Esophagus squamous epithelium (tissue), 5 donors: ENCODE measurements at places on chromosomes 12 and 14.
A peak's percentile ranks its signal among the peaks of the same experiment; 100 is the strongest.

DNA sequence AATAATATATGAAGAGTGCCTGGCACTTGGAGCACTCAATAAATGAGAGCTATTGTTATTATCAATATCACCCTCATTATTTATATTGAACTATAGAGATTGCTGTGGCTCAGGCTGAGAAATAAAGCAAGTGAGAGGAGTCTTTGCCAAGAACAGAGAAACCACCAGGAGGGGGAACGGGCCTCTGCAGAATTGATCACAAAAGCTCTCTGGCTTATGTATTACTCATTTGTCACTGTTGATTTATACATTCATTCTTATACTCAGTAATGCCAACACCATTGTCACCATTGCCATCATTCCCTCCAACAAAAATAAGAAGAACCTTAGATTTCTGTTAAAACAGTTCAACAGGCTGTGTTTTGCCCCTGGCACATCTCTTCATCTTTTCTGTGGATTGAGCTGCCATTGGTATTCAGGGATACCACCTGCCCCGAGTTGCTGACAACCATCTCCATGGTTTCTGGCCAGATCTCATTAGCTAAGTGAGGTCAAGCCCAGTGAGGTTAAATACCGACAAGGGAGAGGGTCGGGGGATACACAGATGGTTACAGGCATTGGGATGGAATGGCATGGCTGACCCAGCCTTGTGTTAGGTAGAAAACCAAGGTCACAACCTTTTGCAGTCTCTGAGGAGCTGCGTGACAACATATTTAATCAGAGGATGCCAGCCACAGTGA lies 21.8 kb upstream of the PCNX1 start:
- DNase-seq: no peak
- no peak overlapping the region for H3K4me3 ChIP-seq
- H3K4me1 ChIP-seq: peaks cover 38% of the 10 kb centered on the region

DNA sequence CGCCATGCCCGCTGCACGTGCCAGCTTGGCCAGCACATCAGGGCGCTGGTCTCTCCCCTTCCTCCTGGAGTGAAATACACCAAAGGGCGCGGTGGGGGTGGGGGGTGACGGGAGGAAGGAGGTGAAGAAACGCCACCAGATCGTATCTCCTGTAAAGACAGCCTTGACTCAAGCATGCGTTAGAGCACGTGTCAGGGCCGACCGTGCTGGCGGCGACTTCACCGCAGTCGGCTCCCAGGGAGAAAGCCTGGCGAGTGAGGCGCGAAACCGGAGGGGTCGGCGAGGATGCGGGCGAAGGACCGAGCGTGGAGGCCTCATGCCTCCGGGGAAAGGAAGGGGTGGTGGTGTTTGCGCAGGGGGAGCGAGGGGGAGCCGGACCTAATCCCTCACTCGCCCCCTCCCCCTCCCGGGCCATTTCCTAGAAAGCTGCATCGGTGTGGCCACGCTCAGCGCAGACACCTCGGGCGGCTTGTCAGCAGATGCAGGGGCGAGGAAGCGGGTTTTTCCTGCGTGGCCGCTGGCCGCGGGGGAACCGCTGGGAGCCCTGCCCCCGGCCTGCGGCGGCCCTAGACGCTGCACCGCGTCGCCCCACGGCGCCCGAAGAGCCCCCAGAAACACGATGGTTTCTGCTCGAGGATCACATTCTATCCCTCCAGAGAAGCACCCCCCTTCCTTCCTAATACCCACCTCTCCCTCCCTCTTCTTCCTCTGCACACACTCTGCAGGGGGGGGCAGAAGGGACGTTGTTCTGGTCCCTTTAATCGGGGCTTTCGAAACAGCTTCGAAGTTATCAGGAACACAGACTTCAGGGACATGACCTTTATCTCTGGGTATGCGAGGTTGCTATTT lies 914 bp upstream of the CCND2 start:
- H3K36me3 ChIP-seq: no peaks in the 10 kb centered on the region
- no peaks in the 10 kb centered on the region for H3K27me3 ChIP-seq
- peaks cover 46% of the 10 kb centered on the region for H3K4me1 ChIP-seq
- peak overlapping the region; percentile 94 for H3K4me3 ChIP-seq

DNA sequence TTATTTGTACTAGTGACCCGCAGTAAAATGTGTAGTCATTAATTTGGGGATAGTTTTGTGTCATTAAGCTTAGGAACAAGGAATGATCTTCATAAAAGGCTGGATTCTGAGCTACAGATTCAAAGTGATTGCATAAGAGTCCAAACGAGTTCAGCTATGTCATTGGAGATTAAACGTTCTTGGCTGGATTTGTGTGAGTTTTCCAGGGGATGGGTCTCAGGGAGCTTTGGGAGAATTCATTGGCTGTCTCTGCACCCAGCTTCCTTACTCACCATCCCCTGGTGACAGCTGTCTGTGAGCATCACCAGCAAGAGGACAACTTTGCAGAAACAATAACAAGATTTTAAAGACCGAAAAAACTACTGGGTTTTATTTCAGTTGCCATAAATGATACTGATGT lies 130.4 kb downstream of the DAAM1 start:
- H3K27me3 ChIP-seq: no peaks in the 10 kb centered on the region
- no peak overlapping the region for H3K4me3 ChIP-seq

DNA sequence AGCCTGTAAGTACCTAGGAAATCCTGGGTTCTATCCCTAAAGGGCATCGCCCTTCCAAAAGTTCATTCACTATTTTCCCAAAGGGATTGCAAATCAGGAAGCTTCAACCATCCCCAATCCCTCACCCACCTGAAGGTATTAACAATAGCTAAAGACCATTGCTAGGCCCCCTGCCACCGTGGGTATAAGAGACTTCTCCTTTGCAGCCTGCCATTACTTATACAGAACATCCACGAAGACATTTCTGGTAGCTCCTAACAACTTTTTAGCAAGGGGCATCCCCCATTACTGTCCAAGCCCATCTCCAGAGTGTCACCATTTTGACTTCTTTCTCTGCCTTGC lies 384 bp upstream of the SMUG1 start:
- peak overlapping the region; percentile 39 for H3K27ac ChIP-seq
- H3K36me3 ChIP-seq: no peaks in the 10 kb centered on the region
- peak overlapping the region; percentile 64 for H3K4me3 ChIP-seq
- H3K4me1 ChIP-seq: peaks cover 37% of the 10 kb centered on the region
- no peaks in the 10 kb centered on the region for H3K27me3 ChIP-seq

DNA sequence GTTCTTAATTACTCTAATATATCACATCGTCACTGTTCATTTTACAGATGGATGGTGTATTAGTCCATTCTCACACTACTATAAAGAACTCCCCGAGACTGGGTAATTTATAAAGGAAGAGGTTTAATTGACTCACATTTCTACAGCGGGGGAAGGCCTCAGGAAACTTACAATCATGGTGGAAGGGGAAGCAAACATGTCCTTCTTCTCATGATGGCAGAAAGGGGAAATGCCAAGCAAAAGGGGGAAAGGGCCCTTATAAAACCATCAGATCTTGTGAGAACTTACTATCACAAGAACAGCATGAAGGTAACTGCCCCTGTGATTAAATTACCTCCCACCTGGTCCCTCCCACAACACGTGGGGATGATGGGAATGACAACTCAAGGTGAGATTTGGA lies 6.5 kb downstream of the TMBIM4 start:
- peaks cover 52% of the 10 kb centered on the region for H3K36me3 ChIP-seq
- no peak overlapping the region for H3K4me3 ChIP-seq
- H3K27me3 ChIP-seq: no peaks in the 10 kb centered on the region
- peaks cover 6% of the 10 kb centered on the region for H3K4me1 ChIP-seq

GRCh38 chr12:65875640-65876071 lies 51.4 kb downstream of the HMGA2 start:
- H3K27ac ChIP-seq: no peak overlapping the region
- no peaks in the 10 kb centered on the region for H3K27me3 ChIP-seq
- no peak for DNase-seq
- peaks cover 17% of the 10 kb centered on the region for H3K4me1 ChIP-seq
- H3K4me3 ChIP-seq: no peak overlapping the region

GRCh38 chr12:47730341-47730744 lies 5.1 kb upstream of the ENDOU start:
- H3K27ac ChIP-seq: peak overlapping the region; percentile 10
- no peaks in the 10 kb centered on the region for H3K36me3 ChIP-seq
- no peak overlapping the region for H3K4me3 ChIP-seq
- DNase-seq: no peak
- H3K4me1 ChIP-seq: peaks cover 87% of the 10 kb centered on the region
- H3K27me3 ChIP-seq: no peaks in the 10 kb centered on the region

- H3K4me3 ChIP-seq: no peak overlapping the region
- no peak for DNase-seq
- no peaks in the 10 kb centered on the region for H3K27me3 ChIP-seq
- H3K36me3 ChIP-seq: no peaks in the 10 kb centered on the region
Measured at GRCh38 chr12:28180786-28181185, 9.5 kb upstream of the CCDC91 start.

- no peaks in the 10 kb centered on the region for H3K27me3 ChIP-seq
- no peak overlapping the region for H3K27ac ChIP-seq
Measured at GRCh38 chr14:88614218-88614907, 51.5 kb downstream of the ZC3H14 start.

DNA sequence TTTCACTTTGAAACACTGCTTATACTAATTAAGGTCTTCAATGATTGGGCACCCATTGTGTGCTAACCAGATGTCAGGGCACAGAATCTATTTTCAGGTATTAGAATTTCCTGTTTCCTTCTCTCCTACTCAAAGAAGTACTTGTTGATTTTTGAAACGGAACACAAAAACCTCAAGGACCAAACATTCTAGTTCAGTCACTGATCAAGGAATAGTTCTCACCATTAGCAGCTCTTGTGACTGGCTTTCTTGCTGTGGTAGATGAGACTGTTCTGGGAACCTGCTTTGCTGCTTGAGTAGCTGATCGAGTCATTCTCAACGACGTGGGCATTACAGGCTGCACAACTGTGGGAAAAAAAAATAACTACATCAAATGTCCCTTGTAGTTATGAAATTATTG lies 11.0 kb downstream of the DLGAP5 start:
- no peak overlapping the region for H3K4me3 ChIP-seq
- H3K27ac ChIP-seq: no peak overlapping the region
- no peaks in the 10 kb centered on the region for H3K36me3 ChIP-seq

DNA sequence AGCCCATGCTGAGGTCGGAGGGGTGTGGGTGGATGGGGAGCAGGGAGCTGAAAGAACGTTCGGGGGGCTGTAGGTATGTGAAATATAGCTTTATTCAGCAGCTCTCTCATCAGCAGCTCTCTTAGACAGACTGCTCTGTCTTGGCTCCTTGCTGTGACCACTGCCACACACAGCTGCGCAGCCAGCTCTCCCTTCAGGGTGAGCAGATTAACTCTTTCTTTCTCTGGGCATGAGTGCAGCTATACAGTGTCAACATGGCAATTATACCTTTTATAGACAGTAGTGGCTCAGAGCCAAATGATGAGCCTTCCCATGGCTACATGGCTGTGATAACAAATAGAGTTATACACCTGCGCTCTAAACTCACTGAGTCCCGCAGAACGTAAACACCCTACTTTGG lies 137.7 kb upstream of the NEDD1 start:
- H3K36me3 ChIP-seq: no peaks in the 10 kb centered on the region
- H3K4me1 ChIP-seq: no peaks in the 10 kb centered on the region
- H3K27me3 ChIP-seq: no peaks in the 10 kb centered on the region
- H3K27ac ChIP-seq: no peak overlapping the region
- no peak for DNase-seq

DNA sequence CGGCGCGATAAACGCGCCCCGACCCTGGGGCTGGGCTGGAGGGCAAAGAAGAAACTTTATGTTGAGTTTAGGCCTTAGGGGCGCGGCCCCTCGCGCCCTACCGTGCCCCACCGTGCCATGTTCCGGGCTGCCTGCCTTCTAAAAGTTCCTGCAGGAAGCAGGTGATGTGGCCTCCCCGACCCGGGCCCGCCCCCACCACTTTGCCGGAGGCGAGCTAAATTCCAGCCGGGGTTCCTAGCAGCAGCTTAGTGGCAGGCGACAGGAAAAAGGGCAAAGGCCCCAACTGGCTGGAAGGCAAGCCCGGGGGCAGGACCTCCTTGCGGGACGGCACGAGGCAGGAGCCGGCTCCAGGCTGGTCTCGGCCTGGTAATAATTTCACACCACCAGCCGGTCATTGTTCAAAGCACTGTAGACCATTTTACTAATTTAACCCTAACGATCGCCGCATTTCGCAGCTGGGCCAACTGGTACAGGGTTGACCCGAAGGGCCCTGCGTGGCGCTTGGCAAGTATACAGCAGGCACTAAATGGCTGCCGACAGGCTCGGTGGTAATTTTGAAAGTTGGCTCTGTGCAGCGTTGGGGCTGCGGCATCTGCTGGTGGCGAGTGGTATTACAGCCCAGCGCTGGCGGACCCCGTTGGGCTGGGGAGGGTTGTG lies 895 bp upstream of the CCDC88C start:
- no peaks in the 10 kb centered on the region for H3K27me3 ChIP-seq
- H3K4me3 ChIP-seq: peak overlapping the region; percentile 70
- no peaks in the 10 kb centered on the region for H3K36me3 ChIP-seq
- peaks cover 53% of the 10 kb centered on the region for H3K4me1 ChIP-seq
- peak overlapping the region; percentile 85 for H3K27ac ChIP-seq

DNA sequence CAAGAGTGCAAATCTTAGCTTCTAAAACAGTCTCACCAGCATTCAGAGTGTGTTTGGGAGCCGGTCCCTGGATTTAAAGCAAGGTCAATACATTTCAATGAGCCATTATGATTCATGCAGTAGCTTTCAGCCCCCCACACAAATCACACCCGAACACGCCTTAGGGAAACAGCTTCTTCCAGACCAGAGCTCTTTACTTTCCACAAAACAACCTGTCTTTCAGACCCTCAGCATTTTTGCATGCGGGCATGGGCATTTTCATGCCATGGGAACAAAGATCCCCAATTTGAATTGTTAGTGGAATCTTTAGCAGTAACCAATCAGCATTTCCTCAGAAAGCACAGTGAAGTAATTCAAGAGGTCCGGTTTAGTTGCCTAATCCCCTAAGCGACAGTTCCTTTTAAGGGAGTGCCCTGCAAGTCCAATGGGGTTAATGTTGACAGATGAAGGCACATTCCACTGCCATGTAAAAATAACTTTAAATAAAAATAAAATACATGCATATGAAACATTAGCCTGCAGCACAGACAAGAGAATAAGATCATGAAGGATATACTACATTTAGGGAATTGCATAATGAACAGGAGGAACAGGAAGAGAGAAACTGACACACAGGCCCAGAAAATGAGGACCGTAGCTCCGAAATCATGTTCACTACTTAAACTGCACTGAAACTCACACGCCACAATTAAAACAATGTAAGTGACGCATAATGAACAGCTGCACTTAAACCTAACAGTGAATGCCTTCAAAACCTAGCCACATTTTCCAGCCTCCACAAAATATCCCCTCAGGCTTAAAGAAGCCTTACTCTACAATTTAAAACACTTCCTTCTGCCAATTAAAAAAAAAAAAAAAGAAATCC lies 4.0 kb downstream of the VPS37B start:
- peaks cover 93% of the 10 kb centered on the region for H3K4me1 ChIP-seq
- peak overlapping the region; percentile 31 for H3K4me3 ChIP-seq
- H3K36me3 ChIP-seq: no peaks in the 10 kb centered on the region
- peak overlapping the region; percentile 81 for H3K27ac ChIP-seq

- H3K27ac ChIP-seq: no peak overlapping the region
- H3K4me3 ChIP-seq: no peak overlapping the region
- no peak for DNase-seq
- H3K27me3 ChIP-seq: no peaks in the 10 kb centered on the region
- no peaks in the 10 kb centered on the region for H3K36me3 ChIP-seq
Measured at GRCh38 chr14:75141062-75141461, 14.2 kb upstream of the NEK9 start.
